ENCODE measurements at places on chromosomes 6 and 20. TPM values are rescaled to one million over a fixed set of nuclear protein-coding genes. Genes with fewer than 3 reads are reported as not detected.

HDGFL1 gene
- total RNA-seq: not detected

PAK5 gene
- not detected for total RNA-seq

- DNase-seq: no peak
Observed at GRCh38 chr6:109373331-109373730, 8.9 kb downstream of the CD164 start.

MICA gene
- 46.8 TPM for total RNA-seq

DNA sequence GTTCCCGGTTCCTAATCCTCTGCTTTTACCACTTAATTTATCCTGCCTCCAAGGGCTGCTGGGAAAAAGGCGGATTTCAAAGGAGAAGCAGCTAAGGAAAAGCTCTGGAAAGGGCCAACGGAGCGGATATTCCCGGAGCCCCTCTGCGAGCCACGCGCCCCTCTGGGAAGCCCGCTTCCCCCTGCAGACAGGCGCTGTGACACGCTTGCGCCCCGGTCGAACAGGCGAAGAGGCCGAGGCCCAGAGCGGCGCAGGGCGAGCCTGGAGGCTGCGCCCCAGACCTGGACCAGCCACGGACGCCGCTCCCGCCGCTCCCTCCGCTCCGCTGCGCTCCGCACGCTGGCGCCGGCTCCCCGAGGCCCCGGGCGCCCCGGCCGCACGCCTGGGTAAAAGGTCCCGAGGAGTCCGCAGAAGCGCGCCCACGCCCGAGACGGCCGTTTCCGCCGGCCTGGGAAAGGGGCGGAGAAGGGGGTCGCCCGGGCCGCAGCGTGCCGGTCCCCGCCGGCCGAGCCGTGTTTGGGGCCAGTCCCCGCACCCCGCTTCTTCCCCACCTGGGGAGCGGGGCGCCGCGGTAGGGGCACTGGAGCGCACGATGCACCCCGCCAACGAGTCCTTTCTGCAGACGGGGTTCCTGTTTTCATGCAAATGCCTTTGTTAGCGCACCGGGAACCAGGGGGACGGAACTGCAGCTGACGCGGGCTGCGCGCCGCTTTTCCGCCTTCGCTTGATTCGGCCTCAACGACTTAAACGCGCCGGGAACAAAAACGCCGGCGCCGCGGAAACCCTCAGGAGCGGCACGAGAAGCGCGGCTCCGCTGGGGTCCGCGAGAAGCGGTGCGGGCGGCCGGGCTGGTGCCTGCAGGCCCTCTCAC lies 91.9 kb upstream of the SIRPA start:
- no peak for DNase-seq

RPP21 gene
- 85.1 TPM for total RNA-seq

Data from epithelial cell of proximal tubule (primary cell).